ENCODE measurements at places on chromosomes 3 and 15.
A peak's percentile ranks its signal among the peaks of the same experiment; 100 is the strongest.

- DNase-seq: no peak
These were observed 29.7 kb downstream of the SOX2 start for GRCh38 chr3:181741417-181741816.

GRCh38 chr15:72009222-72009621 is 108.7 kb downstream of the MYO9A start:
- no peak for DNase-seq

GRCh38 chr15:49978121-49978520 is 140.9 kb downstream of the ATP8B4 start:
- no peak for DNase-seq

GRCh38 chr15:80977627-80978036 is 12.0 kb downstream of the MESD start:
- peak; percentile 66 for DNase-seq

DNA sequence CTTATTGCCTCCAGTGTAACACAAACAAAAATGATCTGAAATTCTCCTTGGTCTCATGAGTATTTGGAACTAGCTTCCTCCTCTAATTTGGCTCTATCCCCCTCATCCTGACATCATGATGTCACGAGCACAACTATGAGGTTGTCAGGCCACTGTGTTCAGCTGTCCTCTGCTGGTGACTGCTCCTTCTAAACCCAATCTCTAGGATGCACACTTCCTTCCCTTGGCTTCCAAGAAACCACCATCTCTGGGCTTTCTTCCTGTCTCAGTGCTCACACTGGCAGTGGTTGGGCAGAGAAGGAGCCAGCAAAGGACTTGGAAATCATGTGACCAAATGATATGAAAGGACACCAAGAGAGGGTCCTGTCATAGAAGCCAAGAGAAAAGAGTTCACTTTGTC is 30.7 kb upstream of the EIF1B start:
- no peak for DNase-seq

DNA sequence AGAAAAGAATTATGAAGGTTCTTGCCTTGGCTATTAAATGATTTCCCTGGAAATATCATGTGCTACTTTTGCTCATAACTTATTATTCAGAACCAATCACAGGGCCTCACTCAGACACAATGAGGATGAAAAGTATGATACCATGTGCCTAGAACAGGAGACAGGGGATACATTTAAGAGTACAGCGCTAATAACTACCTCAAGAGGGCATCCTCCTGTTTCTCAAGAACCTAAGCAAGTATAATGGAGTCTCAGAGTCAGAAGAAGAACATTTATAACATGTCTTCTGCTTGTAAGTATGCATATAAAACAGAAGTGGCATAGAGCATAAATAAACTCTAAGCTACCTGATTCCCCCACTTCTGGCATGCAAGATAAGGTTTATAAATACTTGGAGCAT is 125.4 kb upstream of the MME start:
- no peak for DNase-seq

DNA sequence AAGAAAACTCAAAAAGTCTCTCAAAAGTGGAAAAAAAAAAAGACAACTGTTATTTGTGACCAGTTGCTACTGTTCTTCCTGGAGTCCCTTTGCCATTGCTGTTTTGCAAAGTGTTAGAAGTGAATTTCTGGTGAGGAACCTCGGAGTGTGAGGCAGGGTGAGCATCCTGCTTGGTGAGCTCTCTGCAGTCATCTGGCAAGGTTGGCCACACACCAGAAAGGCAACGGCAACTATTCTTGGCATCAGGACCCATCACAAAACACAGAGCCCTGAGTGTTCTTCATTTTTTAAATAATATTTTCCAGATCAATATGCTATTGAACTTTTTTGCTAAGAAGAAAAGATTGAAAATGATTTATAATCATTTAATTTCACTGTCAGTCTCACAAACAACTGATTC is 60.7 kb downstream of the CGNL1 start:
- no peak for DNase-seq

- DNase-seq: no peak
These were observed 298.2 kb upstream of the SATB1 start for GRCh38 chr3:18723206-18723810.

- no peak for DNase-seq
These were observed 8.2 kb downstream of the LRIG1 start for GRCh38 chr3:66492672-66493071.

- DNase-seq: no peak
These were observed 13.9 kb upstream of the C15orf61 start for GRCh38 chr15:67506775-67507747.

- DNase-seq: no peak
These were observed 11.5 kb upstream of the PARP14 start for GRCh38 chr3:122668930-122669730.

All from NCI-H774 (cell line).